AG09319 (cell line): ENCODE measurements at places on chromosomes 5 and 9.

DNA sequence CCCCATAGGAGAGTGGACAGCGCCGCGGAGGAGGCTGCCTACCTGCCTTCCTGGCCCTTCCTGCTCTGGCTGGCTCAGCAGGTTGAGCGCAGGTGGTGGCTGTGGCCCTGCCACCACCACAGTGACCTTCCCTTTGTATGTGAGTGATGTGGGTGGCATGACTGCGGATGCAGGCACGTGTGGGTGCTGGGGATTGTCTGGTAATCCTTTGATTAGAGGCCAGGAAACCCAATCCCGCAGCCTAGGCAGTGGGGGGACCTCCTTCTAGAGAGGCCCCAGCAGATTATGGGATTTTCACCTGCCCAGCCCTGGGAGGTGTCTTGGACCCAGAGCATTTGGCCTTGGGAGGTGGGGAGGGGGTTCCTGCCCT is 16.5 kb downstream of the RXRA start:
- DNase-seq: no peak

GRCh38 chr9:97907046-97907445 is 15.3 kb downstream of the TRMO start:
- no peak for DNase-seq

- DNase-seq: no peak
These were observed 1034.8 kb downstream of the MAT2B start for GRCh38 chr5:164540174-164540573.

GRCh38 chr5:133285583-133286021 is 233.8 kb downstream of the HSPA4 start:
- no peak for DNase-seq

- DNase-seq: no peak
These were observed at the start of gene AK1 for GRCh38 chr9:127877566-127877998. Gene AK1 (minus strand): TSS chr9:127877675. CDS start chr9:127874617, 3,058 bp downstream.
